Cardiac fibroblast (primary cell): ENCODE measurements at places on chromosomes 12 and 14.
A peak's percentile ranks its signal among the peaks of the same experiment; 100 is the strongest.

- no peak for DNase-seq
These were observed 17.6 kb downstream of the BATF start for GRCh38 chr14:75539561-75540478.

DNA sequence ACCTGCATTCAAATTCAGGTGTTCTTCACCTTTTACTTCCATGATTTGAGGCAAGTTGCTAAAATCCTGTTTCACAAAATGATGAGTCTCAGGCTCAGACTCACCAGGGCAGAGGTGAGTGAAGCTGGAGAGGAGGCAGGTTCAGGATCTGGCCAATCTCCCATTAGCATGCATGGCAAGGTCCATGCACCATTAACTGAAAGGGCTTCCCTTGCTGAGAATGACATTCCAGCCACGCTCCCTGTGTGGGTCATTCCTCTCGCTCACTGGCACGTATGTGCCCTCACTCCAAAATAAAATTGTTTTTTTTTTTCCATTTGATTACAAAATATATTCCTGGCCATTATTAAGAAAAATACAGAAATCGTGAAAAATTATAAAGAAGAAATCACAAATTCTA lies 257.6 kb downstream of the C12orf75 start:
- DNase-seq = no peak

DNA sequence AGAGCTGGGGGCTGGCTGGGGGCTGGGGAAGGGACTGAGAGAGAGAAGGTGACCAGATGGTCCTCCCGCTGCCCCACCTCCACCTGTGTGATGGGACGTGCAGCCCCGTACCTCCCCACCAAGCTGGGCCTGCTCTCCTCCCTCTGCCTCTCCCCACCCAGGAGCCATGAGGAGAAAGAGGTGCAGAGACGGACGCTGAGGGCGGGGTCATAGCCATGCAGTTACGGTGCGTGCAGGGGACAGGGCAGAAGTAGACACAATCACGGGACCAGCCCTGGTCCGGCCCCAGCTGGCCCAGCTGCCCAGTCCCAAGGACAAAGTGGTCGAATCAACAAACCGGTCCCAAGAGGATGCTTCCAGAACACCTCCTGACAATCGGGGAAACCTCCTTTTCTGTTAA lies 33.2 kb downstream of the RFLNA start:
- DNase-seq = no peak

GRCh38 chr12:123833830-123834229 lies 71.7 kb downstream of the DNAH10 start:
- DNase-seq = no peak

- DNase-seq = no peak
These were observed 31.9 kb upstream of the ACSM4 start for GRCh38 chr12:7271893-7272514.

- DNase-seq = no peak
These were observed 2.3 kb downstream of the WNT1 start for GRCh38 chr12:48980389-48980952.

GRCh38 chr12:48818831-48819590 lies 715 bp downstream of the CACNB3 start:
- DNase-seq = no peak

GRCh38 chr14:27061299-27061698 lies 463.5 kb upstream of the NOVA1 start:
- no peak for DNase-seq

DNA sequence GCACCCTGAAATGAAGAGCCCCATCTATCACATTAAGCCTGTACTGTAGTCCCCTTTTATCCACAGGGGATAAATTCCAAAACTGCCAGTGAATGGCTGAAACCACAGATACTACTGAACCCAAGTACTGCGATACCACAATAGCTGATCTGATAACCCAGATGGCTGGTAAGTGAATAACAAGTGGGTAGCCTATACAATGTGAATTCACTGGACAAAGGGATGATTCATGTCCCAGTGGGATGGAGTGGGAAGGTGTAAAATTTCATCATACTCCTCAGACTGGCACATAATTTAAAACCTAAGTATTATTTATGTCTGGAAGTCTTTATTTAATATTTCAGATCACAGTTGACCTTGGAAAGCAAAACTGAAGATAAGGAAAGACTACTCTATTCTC lies 201.3 kb downstream of the GPHN start:
- DNase-seq = peak; percentile 40

- DNase-seq = no peak
These were observed 61.8 kb downstream of the FBXL14 start for GRCh38 chr12:1532375-1533165.

DNA sequence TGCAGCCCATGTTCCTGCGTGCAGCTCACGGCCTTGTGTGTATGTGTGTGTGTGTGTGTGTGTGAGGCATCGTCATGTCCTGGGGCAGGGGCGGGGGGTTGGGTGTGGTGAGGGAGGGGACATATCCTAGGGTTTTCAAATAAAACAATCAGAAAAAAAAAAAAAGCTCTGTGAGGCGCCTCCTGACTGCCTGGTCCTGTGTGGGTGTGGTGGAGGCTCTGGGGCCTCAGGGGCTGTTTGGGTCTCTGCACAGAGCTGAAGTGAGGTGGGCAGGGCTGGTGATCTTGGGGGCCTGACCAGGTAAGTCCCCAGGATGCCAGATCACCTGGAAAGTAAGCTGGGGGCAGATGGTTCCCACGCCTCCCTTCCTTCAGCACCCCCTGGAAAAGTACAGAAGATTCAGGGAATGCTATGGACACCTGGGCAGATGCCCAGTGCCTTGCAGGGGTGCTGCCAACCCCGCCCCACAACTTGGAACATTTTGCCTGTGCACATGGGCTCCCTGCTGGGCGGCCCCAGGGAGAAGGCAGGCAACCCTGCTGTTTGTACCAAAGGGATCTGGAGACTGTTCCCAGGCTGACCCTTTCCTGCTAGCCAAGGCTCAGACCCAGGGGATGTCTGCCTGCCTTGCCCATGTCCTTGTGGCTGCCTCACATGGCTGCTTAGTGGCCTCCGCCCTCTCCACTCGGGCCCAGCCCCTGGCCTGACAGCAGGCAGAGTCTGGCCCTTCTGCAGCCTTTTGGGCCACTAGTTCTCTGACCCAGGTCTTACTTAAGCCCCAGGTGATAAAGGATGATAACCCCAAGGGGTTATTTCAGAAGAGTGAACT lies 28.8 kb downstream of the CLSTN3 start:
- DNase-seq = no peak

- no peak for DNase-seq
These were observed 234.1 kb upstream of the PRICKLE1 start for GRCh38 chr12:42823679-42824078.

GRCh38 chr12:115771065-115771464 lies 506.4 kb downstream of the MED13L start:
- no peak for DNase-seq

DNA sequence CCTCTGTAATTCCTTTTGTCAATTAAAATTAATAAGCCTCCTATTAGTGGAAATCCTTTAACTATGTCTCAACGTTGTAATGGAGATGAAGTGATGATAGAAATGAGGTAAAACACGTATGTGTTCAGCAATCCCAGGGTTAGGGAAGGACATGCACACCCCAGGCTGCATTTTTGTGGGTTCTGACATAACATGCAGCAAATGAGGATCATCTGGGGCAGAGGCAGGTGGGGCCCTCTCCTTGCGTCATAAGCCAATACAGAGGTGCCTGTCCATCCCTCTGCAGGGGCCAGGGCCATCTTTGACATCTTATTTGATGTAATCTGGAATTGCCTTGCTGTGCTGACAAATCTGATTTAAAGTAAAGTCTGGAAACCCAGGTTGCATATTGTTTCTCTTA lies 73.2 kb downstream of the MYRFL start:
- DNase-seq = no peak

- peak; percentile 79 for DNase-seq
These were observed 472 bp downstream of the MBD6 start for GRCh38 chr12:57522887-57523705.
